ENCODE measurements at places on chromosomes 7 and 10. TPM values are rescaled to one million over a fixed set of nuclear protein-coding genes. Genes with fewer than 3 reads are reported as not detected.

DNA sequence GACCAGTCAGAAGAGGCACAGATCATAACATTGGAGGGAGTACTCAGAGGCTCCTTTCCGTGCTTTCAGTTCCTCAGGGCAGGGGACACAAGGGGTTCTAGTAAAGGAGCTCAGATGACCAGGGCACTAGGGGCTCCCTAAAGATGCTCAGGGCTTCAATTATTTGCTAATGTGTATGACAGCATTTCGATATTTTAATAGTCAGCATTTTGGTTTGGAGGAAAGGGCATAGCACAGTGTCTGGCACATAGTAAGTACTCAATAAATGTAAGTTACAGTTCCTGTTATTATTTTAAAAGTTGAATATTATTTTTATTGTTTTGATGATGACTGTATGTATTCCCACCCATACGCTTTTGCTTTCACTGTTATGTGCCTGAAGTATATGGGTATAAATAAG is 260.0 kb downstream of the REEP3 start:
- no peaks in the 10 kb centered on the region for H3K36me3 ChIP-seq
- no peak overlapping the region for H3K27ac ChIP-seq
- DNase-seq: no peak
- H3K4me3 ChIP-seq: no peak overlapping the region

- DNase-seq: peak; percentile 45
- H3K27me3 ChIP-seq: no peaks in the 10 kb centered on the region
- peaks cover 30% of the 10 kb centered on the region for H3K4me1 ChIP-seq
Measured at GRCh38 chr7:6640246-6640721, 3.2 kb downstream of the ZNF316 start.

DNA sequence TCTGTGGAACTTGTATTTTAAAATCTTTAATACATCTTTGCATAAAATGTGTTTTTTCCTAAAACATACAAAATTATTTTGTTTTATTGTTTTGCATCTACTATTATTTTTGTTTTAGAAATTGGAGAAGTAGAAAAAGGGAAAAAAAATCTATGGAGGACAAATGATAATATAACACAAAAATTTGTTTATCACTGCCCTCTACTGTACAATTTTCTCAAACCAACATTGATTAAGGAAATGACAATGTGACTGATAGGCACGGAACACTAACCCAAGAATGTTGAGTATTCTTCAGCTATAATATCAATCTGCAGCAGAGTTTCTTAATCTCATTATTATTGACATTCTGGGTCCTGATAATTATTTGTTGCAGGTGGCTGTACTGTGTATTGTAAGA is 9.5 kb upstream of the ING3 start:
- H3K4me3 ChIP-seq: no peak overlapping the region
- H3K36me3 ChIP-seq: no peaks in the 10 kb centered on the region
- H3K27ac ChIP-seq: no peak overlapping the region
- H3K4me1 ChIP-seq: no peaks in the 10 kb centered on the region
- no peak for DNase-seq

DNA sequence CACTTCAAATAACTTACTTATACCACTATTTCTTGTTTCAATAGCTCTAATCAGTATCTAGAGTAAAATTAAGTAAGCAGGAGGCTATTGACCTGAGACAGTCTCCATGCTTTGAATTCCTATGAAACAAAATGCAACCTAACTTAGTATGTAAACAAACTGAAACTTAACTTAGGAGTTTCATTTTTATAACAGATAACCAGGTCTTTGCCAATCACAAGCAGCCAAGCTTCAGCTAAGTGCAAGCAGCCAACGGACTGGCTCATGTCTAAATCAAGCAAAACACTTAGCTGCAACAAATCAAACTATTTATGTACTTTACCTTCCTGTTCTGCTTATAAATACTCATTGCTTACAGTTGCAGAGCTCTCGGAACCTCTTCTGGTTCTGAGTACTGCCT is 4.4 kb upstream of the GSTK1 start:
- peak overlapping the region; percentile 56 for H3K4me3 ChIP-seq
- peak overlapping the region; percentile 85 for H3K27ac ChIP-seq
- peak; percentile 54 for DNase-seq
- H3K4me1 ChIP-seq: peaks cover 64% of the 10 kb centered on the region

DNA sequence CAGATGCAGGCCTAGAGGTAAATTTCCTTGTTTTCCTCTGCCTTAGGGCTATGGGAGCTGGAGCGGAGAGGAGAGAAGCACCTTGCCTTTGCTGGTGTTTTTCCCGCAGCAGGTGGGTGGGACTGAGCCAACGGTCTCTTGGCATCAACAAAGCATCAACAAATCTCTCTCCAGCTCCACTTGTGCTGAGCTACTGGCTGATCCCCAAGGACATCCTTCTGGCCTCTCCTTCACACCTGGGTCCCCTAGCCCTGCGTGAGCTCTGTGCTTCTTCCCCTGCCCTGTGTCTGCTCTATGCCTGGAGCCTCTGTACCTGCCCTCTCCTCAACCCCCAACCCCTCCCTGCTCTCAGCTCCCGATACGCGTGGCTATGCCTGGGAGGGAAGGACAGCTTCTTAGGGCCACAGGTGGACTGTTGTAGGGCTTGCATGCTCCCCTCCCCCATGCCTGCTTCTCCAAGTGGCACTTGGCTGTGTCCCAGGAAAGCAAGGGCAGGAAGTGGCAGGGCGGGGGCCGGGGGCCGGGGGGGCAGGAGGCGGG is 3.2 kb upstream of the CLDN4 start:
- peak; percentile 39 for DNase-seq
- no peaks in the 10 kb centered on the region for H3K36me3 ChIP-seq
- peaks cover 25% of the 10 kb centered on the region for H3K4me1 ChIP-seq

- H3K36me3 ChIP-seq: peaks cover 5% of the 10 kb centered on the region
- H3K4me1 ChIP-seq: peaks cover 22% of the 10 kb centered on the region
- peaks cover 1% of the 10 kb centered on the region for H3K27me3 ChIP-seq
- no peak for DNase-seq
- H3K27ac ChIP-seq: no peak overlapping the region
Measured at GRCh38 chr7:155198196-155198892, 99.3 kb upstream of the INSIG1 start.

DNA sequence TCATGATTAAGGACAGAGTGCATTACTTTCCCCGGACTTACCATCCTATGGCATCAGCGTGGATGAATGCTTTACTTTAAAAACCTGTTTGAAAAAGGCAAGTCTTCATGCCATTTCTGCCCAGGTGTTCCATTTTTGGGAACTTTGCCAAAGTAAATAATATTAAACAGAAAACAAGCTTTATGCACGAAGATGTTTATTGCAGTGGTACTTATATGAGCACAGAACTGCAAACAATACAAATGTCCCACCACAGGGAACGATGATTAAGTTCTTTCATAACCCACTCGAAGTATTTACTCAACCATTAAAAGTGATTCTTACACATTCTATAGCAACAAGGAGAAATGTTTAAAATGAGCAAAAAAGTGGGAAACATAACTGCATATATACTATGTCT is 109.7 kb upstream of the GDF10 start:
- no peak overlapping the region for H3K27ac ChIP-seq
- no peak overlapping the region for H3K4me3 ChIP-seq
- H3K36me3 ChIP-seq: no peaks in the 10 kb centered on the region
- no peaks in the 10 kb centered on the region for H3K27me3 ChIP-seq
- DNase-seq: no peak

DNA sequence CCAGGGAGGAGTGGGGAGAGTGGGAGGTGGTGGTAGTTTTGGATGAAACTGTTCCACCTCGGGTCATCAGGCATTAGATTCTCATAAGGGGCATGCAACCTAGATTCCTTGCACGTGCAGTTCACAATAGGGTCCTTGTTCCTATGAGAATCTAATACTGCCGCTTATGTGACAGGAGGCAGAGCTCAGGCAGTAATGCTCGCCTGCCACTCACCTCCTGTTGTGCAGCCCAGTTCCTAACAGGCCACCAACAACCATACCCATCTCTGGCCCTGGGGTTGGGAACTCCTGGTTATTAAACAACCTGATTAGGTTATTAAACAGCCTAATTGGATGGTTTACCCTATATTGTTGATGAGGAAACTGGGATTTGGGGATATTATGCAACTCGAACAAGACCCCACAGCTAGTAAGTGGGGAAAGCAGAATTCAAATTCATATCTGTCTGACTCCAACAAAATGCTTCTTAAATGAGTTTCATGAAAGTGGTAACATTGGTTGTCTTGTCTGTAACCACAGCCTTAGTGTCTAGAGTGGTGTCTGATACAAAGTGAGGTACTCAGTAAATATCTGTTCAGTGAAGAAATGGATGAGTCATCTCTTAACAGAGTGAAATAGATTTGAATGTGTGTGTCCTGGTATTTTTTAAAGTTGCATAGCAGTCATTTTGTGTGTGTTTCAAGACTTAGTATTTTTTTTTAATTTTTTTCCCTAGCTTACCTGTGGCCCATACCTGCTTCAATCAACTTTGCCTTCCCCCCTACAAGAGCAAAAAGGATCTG is 101.6 kb downstream of the HECTD2 start:
- H3K4me3 ChIP-seq: no peak overlapping the region
- peaks cover 2% of the 10 kb centered on the region for H3K4me1 ChIP-seq
- no peaks in the 10 kb centered on the region for H3K27me3 ChIP-seq
- H3K27ac ChIP-seq: no peak overlapping the region

GRCh38 chr10:29199339-29199738 is 89.5 kb upstream of the LYZL1 start:
- H3K4me3 ChIP-seq: no peak overlapping the region
- H3K4me1 ChIP-seq: no peaks in the 10 kb centered on the region
- H3K27me3 ChIP-seq: peaks cover 18% of the 10 kb centered on the region
- DNase-seq: no peak

- no peak overlapping the region for H3K4me3 ChIP-seq
- H3K27ac ChIP-seq: no peak overlapping the region
- no peaks in the 10 kb centered on the region for H3K4me1 ChIP-seq
- no peaks in the 10 kb centered on the region for H3K27me3 ChIP-seq
- no peaks in the 10 kb centered on the region for H3K36me3 ChIP-seq
Measured at GRCh38 chr10:126203746-126204145, 184.5 kb downstream of the ADAM12 start.

GRCh38 chr7:139774376-139774775 is 3.4 kb downstream of the HIPK2 start:
- no peak overlapping the region for H3K4me3 ChIP-seq
- H3K27me3 ChIP-seq: peaks cover 4% of the 10 kb centered on the region
- DNase-seq: peak; percentile 22
- H3K27ac ChIP-seq: peak overlapping the region; percentile 60

- H3K27ac ChIP-seq: no peak overlapping the region
- H3K4me3 ChIP-seq: no peak overlapping the region
- H3K4me1 ChIP-seq: no peaks in the 10 kb centered on the region
- H3K36me3 ChIP-seq: peaks cover 8% of the 10 kb centered on the region
- no peaks in the 10 kb centered on the region for H3K27me3 ChIP-seq
Measured at GRCh38 chr10:93917821-93918220, 24.0 kb downstream of the SLC35G1 start.

- H3K27me3 ChIP-seq: no peaks in the 10 kb centered on the region
- no peak for DNase-seq
- H3K4me3 ChIP-seq: no peak overlapping the region
- no peak overlapping the region for H3K27ac ChIP-seq
- H3K36me3 ChIP-seq: no peaks in the 10 kb centered on the region
- no peaks in the 10 kb centered on the region for H3K4me1 ChIP-seq
Measured at GRCh38 chr10:133190225-133190624, 30.2 kb downstream of the KNDC1 start.

- no peaks in the 10 kb centered on the region for H3K36me3 ChIP-seq
- peaks cover 76% of the 10 kb centered on the region for H3K4me1 ChIP-seq
- DNase-seq: no peak
- H3K4me3 ChIP-seq: peak overlapping the region; percentile 11
Measured at GRCh38 chr10:7483848-7484247, 73.0 kb upstream of the SFMBT2 start.

GRCh38 chr7:74006451-74007241 is 21.3 kb upstream of the ELN start:
- H3K36me3 ChIP-seq: no peaks in the 10 kb centered on the region
- no peak overlapping the region for H3K4me3 ChIP-seq
- peaks cover 5% of the 10 kb centered on the region for H3K27me3 ChIP-seq
- H3K4me1 ChIP-seq: no peaks in the 10 kb centered on the region
- no peak for DNase-seq

DNA sequence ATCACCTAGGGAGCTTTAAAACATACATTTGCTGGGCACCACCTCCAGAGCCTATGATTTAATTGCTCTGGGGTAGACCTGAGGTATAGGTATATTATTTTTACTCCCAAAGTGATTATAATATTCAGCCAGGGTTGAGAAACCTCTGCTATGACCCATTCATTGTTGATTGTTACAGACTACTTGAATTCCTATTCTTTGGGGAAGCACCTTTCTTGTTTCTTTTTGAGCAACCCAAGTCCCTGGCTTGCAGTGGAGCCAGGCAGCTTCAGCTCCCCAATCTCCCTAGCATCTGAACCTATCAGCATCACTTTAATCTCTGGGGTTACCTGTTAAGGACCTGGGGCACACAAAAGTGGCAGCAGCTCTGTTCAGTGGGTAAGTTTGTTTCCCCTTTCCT is 8.6 kb downstream of the PRKG1 start:
- no peak for DNase-seq
- no peaks in the 10 kb centered on the region for H3K4me1 ChIP-seq
- H3K27ac ChIP-seq: no peak overlapping the region
- H3K27me3 ChIP-seq: peaks cover 5% of the 10 kb centered on the region
- H3K4me3 ChIP-seq: no peak overlapping the region

GRCh38 chr7:6367701-6368211 is 80.0 kb downstream of the DAGLB start:
- no peak overlapping the region for H3K4me3 ChIP-seq
- H3K4me1 ChIP-seq: peaks cover 7% of the 10 kb centered on the region
- no peak overlapping the region for H3K27ac ChIP-seq
- no peak for DNase-seq
- H3K36me3 ChIP-seq: no peaks in the 10 kb centered on the region
- no peaks in the 10 kb centered on the region for H3K27me3 ChIP-seq

DNA sequence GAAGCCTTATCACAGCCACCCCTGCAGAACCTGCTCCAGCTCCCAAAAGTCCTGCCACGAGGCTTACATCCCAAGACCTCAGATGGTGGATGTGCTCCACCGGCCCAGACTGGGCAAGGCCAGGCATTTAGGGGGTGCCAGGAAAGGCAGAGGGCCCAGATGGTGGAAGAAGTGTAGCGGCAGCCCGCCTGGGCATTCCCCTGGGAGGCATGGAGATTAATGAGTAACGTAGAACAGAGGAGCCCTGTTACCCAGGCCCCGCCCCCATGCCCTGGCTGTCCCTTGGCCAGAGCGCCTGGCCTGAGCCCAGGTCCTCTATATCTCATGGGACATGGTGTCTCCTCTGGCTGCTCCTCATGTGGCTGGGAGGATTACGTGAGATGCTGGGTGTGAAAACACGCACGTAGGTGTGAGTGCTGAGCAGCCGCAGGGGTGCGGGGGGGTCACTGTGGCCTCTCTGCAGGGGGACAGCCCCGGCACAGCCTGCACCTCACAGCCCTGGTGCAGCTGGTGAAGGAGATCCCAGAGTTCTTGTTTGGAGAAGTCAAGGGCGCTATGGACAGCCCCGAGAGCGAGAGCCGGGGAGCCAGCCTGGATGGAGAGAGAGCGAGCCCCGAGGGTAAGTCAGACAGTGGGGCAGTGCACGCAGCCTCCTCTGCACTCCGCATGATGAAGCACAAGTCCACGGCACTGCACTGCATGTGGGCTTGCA is 52.9 kb downstream of the ZNF467 start:
- DNase-seq: no peak
- H3K27me3 ChIP-seq: no peaks in the 10 kb centered on the region
- no peak overlapping the region for H3K27ac ChIP-seq
- H3K4me3 ChIP-seq: no peak overlapping the region

The ITIH5 gene
- total RNA-seq: not detected

The SFRP5 gene
- total RNA-seq: not detected

The IGF2BP3 gene
- 0.29 TPM for total RNA-seq

The SYT15B gene
- total RNA-seq: 0.07 TPM

The NAT16 gene
- not detected for total RNA-seq

The JCAD gene
- not detected for total RNA-seq

The PPP1R3A gene
- not detected for total RNA-seq

The PLPP4 gene
- total RNA-seq: not detected

Measured in activated naive CD4-positive, alpha-beta T cell treated with anti-CD3 and anti-CD28 coated beads for 36 hours (primary cell).